Endothelial cell (in vitro differentiated cells): ENCODE measurements at places on chromosomes 7 and 10. TPM values are rescaled to one million over a fixed set of nuclear protein-coding genes. Genes with fewer than 3 reads are reported as not detected.
A peak's percentile ranks its signal among the peaks of the same experiment; 100 is the strongest.

- no peak for DNase-seq
Observed at GRCh38 chr7:137873979-137874777, 27.4 kb upstream of the DGKI start.

Gene CLEC5A
- not detected for total RNA-seq

- no peak for DNase-seq
Observed at GRCh38 chr10:65622608-65623007, 1303.2 kb upstream of the LRRTM3 start.

DNA sequence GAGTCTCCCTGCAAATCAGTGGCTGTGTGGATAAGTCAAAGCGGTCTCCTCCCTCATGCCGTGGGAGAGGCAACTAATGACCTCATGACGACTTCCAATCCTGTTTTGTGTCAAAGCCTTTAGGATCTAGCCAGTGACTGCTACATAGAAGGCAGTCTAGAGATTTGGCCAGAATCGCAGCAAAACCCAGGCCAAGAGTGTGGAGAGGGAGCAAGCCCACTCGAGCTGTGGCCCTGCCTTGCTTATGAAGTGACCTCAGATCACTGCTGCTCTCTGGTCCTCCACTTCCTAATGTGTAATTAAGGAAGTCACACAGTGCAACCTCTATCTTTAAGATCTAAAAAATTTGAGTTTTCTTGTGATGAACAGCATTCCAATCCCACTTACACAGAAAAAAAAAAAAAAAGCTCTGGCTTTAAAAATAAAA lies 296.7 kb upstream of the KLF6 start:
- DNase-seq, result no peak

GRCh38 chr10:133258818-133259601 lies 17.7 kb downstream of the ADAM8 start:
- no peak for DNase-seq

GRCh38 chr10:117804470-117805011 lies 242.2 kb downstream of the RAB11FIP2 start:
- DNase-seq, result no peak

GRCh38 chr10:131886237-131886636 lies 14.6 kb upstream of the PPP2R2D start:
- DNase-seq, result no peak

- DNase-seq, result no peak
Observed at GRCh38 chr10:106955133-106955532, 209.4 kb downstream of the SORCS1 start.

- DNase-seq, result no peak
Observed at GRCh38 chr7:133662830-133663229, 410.0 kb downstream of the EXOC4 start.

GRCh38 chr7:29965030-29965429 lies 24.6 kb downstream of the SCRN1 start:
- DNase-seq, result no peak

- no peak for DNase-seq
Observed at GRCh38 chr10:8060010-8060703, 5.7 kb downstream of the GATA3 start.

Gene SEMA3D
- 1.8 TPM for total RNA-seq

- DNase-seq, result no peak
Observed at GRCh38 chr10:77504873-77505257, 132.7 kb downstream of the KCNMA1 start.

DNA sequence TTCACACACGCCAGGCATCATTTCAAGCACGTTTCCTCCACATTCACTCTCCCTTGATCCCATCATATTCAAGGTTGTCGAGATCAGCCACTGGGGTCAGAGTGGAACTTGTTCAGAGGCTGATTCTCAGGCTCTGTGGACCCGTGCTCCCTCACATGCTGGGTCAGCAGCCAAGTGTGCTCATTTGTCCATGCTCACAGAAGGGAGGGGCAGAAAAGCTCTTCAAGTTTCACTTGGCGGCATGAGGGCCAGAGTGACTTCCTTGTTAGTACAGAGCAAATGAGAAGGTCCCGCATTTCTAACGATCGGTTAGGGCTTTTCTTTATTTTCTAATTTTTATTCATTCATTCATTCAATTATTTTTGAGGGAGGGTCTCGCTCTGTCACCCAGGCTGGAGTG lies 82.2 kb downstream of the EBLN1 start:
- no peak for DNase-seq

- DNase-seq, result no peak
Observed at GRCh38 chr7:39017369-39017915, 39.7 kb downstream of the POU6F2 start.

DNA sequence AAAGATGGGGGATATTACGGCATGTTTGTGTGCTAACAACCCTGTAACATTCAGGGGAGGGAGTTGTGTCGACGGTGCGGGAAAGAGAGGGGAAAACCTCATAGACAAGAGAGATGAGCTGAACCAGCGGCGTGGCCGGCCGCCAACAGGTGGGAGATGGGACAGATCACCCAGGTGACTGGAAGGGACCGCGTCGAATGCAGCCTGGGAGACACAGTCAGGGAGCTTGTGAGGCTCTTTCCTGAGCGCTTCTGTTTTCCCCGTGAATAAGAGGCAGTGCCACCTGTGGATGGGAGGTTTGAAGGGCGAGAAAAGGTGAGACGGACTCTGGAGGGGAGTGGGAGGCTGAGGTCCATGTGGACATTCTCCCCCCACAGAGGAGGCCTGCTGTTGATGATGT lies 9.9 kb upstream of the PRKAG2 start:
- DNase-seq, result no peak

Gene CNPY1
- not detected for total RNA-seq

Gene HELLS
- 58.8 TPM for total RNA-seq

Gene ACSL5
- total RNA-seq, result 0.64 TPM

GRCh38 chr10:65355141-65355680 lies 1570.6 kb upstream of the LRRTM3 start:
- DNase-seq, result no peak

DNA sequence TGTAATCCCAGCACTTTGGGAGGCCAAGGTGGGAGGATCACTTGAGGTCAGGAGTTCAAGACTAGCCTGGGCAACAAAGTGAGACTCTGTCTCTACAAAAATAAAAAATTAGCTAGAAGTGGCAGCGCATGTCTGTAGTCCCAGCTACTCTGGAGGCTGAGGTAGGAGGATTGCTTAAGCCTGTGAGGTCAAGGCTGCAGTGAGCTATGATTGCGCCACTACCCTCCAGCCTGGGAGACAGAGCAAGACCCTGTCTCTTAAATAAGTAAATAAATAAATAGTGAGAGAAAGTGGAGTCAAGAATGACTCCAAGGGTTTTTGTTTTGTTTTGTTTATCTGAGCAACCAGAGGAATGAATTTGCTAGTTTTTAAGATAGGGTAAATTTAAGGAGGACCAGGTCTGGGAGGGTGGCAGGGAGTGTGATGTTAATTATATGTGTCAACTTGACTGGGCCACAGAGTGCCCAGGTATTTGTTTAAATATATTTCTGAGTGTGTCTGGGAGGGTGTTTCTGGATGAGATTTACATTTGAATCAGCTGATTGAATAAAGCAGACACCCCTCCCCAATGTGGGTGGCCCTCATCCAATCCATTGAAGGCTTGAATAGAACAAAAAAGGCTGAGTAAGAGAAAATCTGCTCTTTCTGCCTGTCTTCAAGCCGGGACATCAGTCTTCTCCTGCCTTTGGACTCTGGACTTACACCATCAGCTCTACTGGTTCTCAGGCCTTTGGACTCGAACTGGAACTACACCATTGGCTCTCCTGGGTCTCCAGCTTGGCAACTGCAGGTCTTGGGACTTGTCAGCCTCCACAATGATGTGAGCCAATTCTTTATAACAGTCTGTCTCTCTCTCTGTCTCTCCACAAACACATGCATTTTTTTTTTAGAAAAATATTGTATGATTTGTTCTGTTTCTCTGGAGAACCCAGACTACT lies 23.5 kb downstream of the IMPDH1 start:
- DNase-seq, result no peak

DNA sequence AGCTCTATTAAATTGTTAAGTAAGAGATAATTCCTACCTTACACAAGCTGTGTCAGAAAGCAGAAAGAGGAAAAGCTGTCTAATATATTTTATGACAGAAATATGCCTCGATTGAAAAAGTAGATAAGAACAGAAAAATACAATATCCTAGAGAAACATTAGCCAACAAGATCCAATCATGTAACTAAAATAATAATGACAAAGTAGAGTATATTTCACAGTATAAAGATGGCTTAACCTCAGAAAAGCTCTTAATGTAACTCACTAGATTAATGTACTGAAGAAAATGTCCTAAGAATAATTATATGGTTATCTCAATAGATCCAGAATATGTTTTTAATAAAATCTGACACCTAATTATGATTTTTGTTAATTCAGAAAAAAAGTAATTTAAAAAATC lies 89.8 kb upstream of the HABP2 start:
- DNase-seq, result no peak

Gene ADRB1
- total RNA-seq, result not detected

GRCh38 chr7:33761449-33762080 lies 143.8 kb upstream of the BMPER start:
- no peak for DNase-seq

DNA sequence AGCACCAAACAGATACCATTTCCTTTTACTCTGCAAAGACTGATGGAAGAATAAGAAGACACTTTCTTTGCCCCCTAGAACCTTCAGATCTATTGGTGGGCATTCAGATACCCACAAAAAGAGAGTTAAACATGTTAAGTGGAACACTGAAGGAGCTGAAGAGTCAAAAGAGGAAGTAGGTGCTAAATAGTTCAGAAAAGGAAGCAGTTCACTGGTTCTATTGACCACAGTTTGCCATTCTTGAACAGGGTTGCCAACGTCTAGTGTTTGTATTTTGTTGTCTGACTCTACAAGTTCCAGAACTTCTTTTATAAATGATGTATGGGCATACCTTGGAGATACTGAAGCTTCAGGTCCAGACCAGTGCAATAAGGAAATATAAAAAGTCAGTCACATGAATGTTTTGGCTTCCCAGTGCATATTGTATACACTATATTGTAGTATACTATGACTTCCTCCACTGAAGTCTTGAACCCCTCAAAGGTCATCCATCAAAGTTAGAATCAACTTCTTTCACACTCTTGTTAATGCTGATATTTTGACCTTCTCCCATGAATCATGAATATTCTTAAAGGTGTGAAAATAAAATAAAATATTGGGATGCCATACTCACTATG lies 47.5 kb upstream of the AGR3 start:
- no peak for DNase-seq

Gene TSPAN33
- 1.8 TPM for total RNA-seq

Gene NKX2-3
- 0.82 TPM for total RNA-seq

- no peak for DNase-seq
Observed at GRCh38 chr7:25897261-25897782, 254.7 kb upstream of the NFE2L3 start.

Gene GDF2
- total RNA-seq, result not detected

DNA sequence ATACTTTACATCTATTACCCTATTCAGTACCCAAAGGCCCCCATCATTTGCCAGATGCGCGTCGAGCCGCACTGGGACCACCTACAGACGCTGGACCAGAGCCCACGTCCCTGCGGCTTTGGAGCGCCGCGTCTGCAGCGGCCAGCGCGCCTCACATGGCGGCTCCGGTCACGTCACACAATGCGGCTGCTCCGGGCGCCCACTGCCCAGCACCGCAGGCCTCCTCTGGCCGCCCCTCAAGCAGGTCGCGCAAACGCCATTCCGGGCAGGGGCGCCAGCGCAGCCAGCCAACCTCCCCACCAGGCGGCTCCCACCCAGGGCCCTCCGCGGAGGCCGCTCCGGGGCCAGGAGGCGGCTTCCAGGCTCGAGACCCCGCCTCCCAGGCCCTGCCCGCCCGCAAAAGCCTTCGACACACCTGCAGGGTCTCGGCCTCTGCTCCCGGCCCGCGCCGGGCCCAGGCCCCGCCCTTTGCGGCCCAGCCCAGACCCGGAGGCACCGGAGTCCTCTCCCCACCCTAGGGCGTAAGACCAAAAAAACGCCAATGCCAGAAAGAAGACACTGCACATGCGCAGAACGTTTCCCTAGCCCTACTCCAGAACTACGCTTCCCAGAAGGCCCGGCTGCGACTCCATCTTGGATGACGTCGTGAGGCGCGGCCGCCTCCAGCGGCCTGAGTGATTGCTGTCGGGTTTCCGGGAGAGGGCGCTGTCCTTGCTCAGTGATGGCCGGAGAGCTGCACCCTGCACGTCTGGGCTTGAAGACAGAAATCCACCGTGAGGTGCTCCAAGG lies at the start of gene ZNF25:
ZNF25 (minus strand) TSS at position 557 of the 789 bp plus-strand sequence. CDS start 4,925 bp downstream, outside the sequence.
- DNase-seq, result peak; percentile 97

Gene ALOX5
- 0.18 TPM for total RNA-seq

DNA sequence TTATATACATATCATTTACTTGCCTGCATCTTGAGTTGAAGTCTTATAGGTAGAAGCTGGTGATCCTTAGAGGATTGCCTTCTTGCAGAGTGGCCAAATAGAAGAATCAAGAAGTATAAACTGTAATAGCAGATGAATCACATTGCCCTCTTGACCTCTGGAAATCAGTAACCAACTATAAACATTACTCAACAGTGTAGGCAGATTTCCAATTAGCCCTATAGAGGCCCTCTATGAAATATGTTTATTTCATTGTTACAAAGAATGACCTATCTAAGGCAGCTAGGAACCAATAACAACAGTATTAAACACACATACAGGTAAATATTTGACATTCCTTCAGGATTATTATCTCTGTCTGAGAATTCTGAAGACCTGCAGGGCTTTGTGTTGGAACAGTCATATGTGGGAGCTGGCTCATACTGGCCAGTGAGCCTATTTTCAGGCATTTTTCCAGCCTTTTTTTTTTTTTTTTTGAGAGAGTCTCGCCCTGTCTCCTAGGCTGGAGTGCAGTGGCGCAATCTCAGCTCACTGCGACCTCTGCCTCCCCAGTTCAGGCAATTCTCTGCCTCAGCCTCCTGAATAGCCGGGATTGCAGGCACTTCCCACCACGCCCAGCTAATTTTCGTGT lies 7.2 kb upstream of the SRI start:
- DNase-seq, result no peak

GRCh38 chr10:122624546-122624945 lies 64.0 kb downstream of the DMBT1 start:
- DNase-seq, result no peak

DNA sequence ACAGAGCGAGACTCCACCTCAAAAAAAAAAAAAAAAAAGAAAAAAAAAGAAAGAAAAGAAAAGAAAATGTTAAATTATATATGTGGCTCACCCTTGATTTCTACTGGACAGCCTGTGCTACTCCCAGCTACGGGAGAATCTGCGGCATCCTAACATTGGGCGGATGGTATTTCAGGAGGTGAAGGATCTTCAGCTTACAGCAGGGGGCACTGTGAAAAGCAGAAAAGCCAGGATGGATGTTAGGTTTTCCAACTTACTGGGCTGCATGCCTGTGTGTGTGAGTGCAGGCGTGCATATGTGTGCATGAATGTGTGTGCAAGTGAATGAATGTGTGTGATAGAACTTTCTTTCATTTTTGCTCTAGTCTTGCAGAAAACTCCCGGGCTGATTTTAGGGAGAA lies 1066.5 kb downstream of the TYW1 start:
- no peak for DNase-seq

GRCh38 chr7:7399707-7400106 lies 136.0 kb downstream of the COL28A1 start:
- no peak for DNase-seq

GRCh38 chr7:78018641-78019446 lies 220.3 kb downstream of the PHTF2 start:
- DNase-seq, result no peak

- DNase-seq, result no peak
Observed at GRCh38 chr10:451021-451471, 238.4 kb downstream of the DIP2C start.
